NCI-H460 (cell line): ENCODE measurements at places on chromosomes 5 and 9. TPM values are rescaled to one million over a fixed set of nuclear protein-coding genes. Genes with fewer than 3 reads are reported as not detected.

FBP2 gene
- not detected in 2 replicates for total RNA-seq

EIF4EBP3 gene
- total RNA-seq = 1.4 and 1.7 TPM in 2 replicates

LNPEP gene
- 34.6 and 36.3 TPM in 2 replicates for total RNA-seq

ADGRD2 gene
- total RNA-seq = not detected in 2 replicates

ARL14EPL gene
- total RNA-seq = not detected in 2 replicates

TRIM36 gene
- total RNA-seq = 2.5 and 2.7 TPM in 2 replicates

MZB1 gene
- 0.10 and 0.52 TPM in 2 replicates for total RNA-seq

ANKRD31 gene
- total RNA-seq = 0.14 and 0.17 TPM in 2 replicates

ENTPD2 gene
- total RNA-seq = not detected in 2 replicates

DIAPH1 gene
- total RNA-seq = 24.2 and 26.0 TPM in 2 replicates

WWC1 gene
- 19.0 and 21.0 TPM in 2 replicates for total RNA-seq

SMC5 gene
- 25.7 and 33.8 TPM in 2 replicates for total RNA-seq

CEMIP2 gene
- 21.2 and 22.1 TPM in 2 replicates for total RNA-seq

TMOD1 gene
- 1.9 and 2.2 TPM in 2 replicates for total RNA-seq

IFNB1 gene
- total RNA-seq = not detected in 2 replicates

FAM81B gene
- total RNA-seq = 0.30 TPM in 1 of 2 replicates, not detected in the other

SPINK6 gene
- 0.52 and 0.59 TPM in 2 replicates for total RNA-seq

FCN2 gene
- not detected in 2 replicates for total RNA-seq

PCDHGB6 gene
- 0.55 and 0.62 TPM in 2 replicates for total RNA-seq

IRX2 gene
- 30.6 and 33.9 TPM in 2 replicates for total RNA-seq

NCS1 gene
- 42.3 and 42.6 TPM in 2 replicates for total RNA-seq

TLX3 gene
- total RNA-seq = not detected in 2 replicates

DMRT3 gene
- not detected in 2 replicates for total RNA-seq
